Gastroesophageal sphincter (tissue), 4 donors: ENCODE measurements at places on chromosomes 6 and 20. TPM values are rescaled to one million over a fixed set of nuclear protein-coding genes. Genes with fewer than 3 reads are reported as not detected.
A peak's percentile ranks its signal among the peaks of the same experiment; 100 is the strongest.

COL9A3 gene
- 19.5 TPM for total RNA-seq

LPIN3 gene
- total RNA-seq, result 6.5 TPM

SEC23B gene
- 18.6 TPM for total RNA-seq

GRCh38 chr20:52614051-52614863, 357.9 kb upstream of the TSHZ2 start:
- no peak for ATAC-seq

- ATAC-seq, result no peak
Observed at GRCh38 chr20:24488064-24488799, 18.8 kb downstream of the SYNDIG1 start.

DNA sequence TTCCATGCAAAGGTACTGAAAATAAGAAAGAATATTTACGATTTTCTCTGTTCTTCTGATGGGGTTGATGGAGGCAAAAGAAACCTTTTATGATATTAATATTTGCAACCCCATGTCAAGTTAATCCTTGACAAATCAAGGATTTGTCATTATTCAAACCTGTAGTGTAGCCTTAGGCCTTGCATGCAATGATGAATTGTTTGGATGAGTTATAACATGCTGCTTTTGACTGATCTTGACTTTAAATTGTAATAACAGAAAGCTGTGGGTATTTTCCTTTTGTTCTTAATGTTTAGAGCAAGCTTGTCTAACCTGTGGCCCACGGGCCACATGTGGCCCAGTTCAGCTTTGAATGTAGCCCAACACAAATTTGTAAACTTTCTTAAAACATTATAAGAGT, 13.0 kb upstream of the BAG2 start:
- no peak for ATAC-seq

- peak; percentile 78 for ATAC-seq
Observed at GRCh38 chr20:38196592-38196991, 31.5 kb upstream of the TGM2 start.

GRCh38 chr20:7765221-7765620, 175.0 kb downstream of the HAO1 start:
- no peak for ATAC-seq

GRCh38 chr6:24929242-24929641, 6.5 kb downstream of the RIPOR2 start:
- no peak for ATAC-seq

GRCh38 chr20:46062621-46063020, 27.1 kb downstream of the NCOA5 start:
- no peak for ATAC-seq

DNA sequence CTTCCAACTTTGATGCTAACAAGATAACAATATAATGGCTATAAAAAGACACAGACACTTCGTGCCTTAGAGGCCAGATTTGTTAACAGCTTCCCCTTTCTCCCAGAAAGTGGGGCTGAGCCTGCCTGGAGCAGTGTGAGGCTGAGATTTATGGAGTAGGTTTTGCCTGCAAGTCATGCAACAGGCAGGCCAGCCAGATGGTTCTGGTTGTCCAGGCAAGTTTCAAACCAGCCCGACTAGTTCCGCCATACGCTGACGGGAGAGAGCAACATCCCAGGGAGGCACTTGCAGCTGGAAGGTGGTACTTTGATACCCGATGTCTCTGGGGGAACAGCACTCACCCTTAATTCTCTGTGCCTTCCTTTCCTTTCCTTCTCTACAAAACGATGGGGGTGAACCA, 81.3 kb upstream of the NAA20 start:
- no peak for ATAC-seq
